ENCODE measurements at places on chromosomes 3 and 15. TPM values are rescaled to one million over a fixed set of nuclear protein-coding genes. Genes with fewer than 3 reads are reported as not detected.
A peak's percentile ranks its signal among the peaks of the same experiment; 100 is the strongest.

GRCh38 chr3:127763816-127764215, 58.5 kb downstream of the MGLL start:
- no peak for DNase-seq

GRCh38 chr15:61186905-61187741, 42.0 kb downstream of the RORA start:
- DNase-seq, result peak; percentile 8

The RLBP1 gene
- total RNA-seq, result 37.2 TPM

- DNase-seq, result peak; percentile 79
Measured at GRCh38 chr3:111715911-111716523, 120.9 kb upstream of the ZBED2 start.

DNA sequence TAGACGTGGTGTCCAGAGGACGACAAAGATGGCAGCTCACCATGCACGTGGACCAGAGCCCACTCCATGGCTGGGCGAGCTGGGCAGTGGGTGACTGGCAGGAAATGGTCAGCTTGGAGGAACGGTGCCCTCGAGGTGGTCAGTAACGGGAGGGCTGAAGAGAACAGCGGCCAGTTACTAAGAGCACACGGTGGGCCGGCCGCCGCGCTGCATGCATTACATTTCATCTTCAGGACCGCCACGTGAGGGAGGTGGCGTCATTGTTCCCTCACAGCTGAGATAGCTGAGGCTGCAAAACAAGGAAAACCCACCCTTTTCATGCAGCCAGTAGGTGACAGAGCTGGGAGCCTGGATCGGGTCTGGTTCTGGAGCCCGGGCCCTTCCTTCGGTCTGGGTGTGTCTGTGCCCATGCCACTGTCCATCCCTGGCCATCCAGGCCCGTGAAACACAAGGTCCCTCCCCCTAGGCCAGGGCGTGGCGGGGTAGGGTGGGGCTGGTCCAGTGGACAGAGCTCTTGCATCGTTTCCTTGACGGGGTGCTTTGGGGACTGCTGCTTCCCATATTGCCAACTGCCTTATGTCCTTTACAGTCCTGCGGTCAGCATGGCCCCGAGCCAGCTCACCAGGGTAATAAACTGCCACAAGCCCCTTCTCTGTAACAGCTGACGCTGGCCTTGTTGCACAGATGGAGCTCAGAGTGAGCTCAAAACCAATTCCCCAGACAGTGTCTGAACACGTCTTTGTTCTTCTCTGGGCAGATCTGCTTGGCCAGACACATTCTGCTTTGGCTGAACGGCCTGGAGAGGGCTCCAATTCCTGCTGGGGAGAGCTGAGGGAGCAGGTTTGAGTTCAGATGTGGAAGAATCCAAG, 51.8 kb downstream of the RGMA start:
- peak; percentile 80 for DNase-seq

The TM4SF18 gene
- total RNA-seq, result 72.6 TPM

The PLSCR5 gene
- not detected for total RNA-seq

The ST3GAL6 gene
- total RNA-seq, result 254 TPM

The TNNC1 gene
- 0.24 TPM for total RNA-seq

GRCh38 chr15:74159773-74160172, 13.7 kb upstream of the ISLR start:
- DNase-seq, result no peak

DNA sequence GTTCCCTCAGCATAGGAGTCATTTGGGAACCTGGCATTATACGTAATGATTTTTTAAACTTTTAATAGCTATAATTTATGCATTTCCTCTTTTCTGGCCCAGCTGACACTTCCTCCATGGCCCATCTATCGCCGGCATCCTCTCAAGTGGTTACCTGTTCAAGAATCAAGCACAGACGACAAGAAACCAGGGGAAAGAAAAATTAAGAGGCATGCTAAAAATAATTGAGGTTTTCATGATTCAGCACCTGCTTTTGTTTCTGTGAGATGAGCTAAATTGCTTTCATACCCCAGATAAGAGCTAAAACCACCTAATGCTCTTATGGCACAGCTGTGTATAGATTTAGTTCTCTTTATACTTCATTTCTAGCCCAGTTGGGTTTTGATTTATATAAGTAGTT, 1.7 kb downstream of the SPCS1 start:
- DNase-seq, result no peak

The RHO gene
- total RNA-seq, result not detected

DNA sequence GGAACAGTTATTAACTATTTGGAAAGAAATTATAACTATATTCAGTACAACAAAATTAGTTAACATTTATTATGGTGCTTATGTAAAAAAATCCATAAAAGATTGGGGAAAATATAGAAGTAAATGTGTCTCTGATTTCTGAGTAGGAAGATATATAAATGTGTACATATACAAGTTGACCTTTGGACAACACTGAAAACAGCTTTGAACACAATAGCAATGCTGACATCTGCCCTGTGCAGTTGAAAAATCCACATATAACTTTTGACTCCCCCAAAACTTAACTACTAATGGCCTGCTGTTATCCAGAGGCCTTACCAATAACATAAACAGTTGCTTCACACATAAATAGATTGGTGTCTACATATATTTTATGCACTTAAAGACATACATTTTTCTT, 12.3 kb downstream of the TIMMDC1 start:
- DNase-seq, result no peak

DNA sequence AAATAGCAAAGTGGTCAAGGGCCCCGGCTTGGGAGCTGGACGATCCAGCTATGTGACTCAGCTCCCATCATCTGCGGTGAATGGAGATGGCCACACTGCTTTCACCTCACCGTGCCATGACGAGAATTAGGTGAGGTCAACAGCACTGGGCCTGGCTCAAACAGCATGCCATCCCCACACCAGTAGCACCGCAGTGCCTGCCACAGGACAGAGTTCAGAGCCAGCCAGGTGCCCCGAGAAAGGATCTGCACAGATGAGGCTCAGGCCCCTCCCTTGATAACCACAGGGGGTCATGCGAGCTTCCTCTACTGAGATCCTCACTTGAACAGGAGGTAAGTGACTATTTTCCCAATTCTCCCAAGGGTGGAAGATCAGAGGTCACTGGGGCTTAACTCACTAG, 29.4 kb downstream of the ZXDC start:
- DNase-seq, result no peak

DNA sequence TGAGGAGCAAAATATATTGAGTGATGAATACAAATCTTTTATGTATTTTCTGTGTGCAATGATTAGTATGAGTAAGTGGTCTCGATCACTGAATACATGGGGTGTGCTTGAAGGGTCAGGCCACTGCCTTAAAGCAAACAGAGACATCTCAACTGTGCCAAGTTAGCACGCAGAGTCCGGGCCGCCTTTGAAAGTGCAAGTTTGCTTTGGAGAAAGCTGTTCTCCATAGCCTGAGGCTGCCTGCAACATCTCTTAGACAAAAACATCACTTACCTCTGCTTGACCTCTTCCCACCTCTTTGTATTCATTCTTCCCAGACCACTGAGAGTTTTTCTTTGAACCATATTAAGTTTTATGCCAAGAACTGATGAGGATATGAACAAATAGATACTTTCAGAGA, 267.0 kb downstream of the ZBTB20 start:
- no peak for DNase-seq

GRCh38 chr3:81500039-81500438, 261.4 kb downstream of the GBE1 start:
- DNase-seq, result no peak

The PEX11A gene
- total RNA-seq, result 11.9 TPM

The GABRB3 gene
- 22.2 TPM for total RNA-seq
